ENCODE measurements at places on chromosomes 3 and 15.

- DNase-seq = peak; percentile 3
Measured at GRCh38 chr15:79474252-79474651, 42.1 kb downstream of the MINAR1 start.

- peak; percentile 87 for DNase-seq
Measured at GRCh38 chr15:39362821-39363561, 217.9 kb upstream of the THBS1 start.

GRCh38 chr15:88890495-88890894 is 4.8 kb downstream of the HAPLN3 start:
- DNase-seq = no peak

DNA sequence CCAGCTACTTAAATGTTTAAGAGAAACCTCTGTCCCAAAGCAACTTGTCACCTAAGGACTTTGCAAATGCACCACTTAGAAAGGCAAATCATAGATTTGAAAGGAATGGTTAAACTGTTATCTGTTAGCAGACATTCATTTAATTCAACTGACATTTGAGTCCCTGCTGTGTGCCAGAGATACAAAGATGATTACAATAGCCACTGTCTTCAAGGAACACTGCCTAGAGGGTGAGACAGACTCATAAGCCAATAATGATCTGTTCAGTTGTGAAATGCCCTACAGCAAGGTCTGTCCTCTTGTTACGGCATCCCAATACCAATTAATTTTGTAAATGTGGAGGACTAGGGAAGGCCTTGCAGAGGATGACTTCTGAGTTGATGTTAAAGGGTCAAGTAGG is 113.1 kb downstream of the ATG7 start:
- DNase-seq = peak; percentile 50

DNA sequence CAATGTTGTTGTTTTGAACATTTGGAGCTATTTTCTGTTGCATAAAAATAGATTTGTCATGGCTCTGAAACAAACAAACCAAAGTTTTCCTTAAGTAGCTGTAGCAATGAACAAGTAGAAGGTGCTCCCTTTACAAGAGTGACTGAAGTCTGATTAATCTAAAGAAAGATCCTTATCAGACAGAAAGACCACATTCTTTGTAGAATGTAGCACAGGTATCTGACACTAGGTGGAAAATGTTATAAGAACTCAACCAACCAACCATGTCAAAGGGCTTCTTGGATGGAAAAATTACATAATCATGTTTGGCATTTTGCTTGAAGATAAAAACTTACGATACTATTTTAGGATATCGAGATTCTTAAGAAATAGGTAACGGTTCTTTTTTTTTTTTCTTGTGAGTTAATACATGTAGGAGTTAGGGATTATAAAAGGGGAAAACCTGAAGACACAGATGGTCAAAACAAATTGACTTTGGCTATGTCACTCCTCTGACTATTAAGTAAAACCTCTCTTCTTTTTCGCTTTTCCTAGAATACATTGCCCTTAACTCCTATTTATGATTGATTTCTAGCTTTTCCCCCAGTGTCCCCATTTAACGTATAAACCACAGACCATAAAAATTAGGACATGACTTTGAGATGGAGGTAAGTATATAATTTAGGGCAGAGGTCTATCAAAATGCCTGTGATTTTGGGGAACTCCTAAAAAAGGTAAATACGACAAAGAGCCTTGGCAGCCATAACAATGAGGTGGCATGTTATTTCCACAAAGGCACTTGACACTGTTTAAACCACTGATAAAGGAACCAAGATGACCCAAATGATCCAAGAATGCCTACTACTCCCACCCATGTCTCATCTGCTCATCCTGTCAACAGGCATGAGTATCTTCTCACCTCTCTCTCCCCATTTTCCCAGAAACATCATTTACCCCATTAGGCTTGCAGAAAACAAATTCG is 72.0 kb downstream of the CCR4 start:
- no peak for DNase-seq

GRCh38 chr3:52471371-52472238 is 16.2 kb downstream of the NISCH start:
- DNase-seq = no peak

DNA sequence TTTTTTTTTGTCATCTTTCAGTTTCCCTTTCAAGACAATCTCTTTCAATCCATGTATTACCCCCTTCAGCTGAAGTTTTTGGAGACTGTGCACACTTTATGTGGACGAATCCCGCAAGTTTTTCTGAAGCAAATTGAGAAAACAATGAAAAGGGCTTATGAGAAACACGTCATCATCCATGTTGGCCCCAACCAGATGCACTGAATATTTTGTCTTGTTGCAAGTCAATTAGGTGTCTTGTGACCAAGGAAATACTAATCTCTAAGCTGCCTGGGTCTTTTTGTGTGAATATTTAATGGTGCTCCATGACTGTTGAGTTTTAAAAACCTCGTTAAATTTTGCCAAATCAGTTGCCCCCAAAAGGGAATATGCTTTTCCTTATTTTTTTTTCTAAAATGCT is 21.7 kb upstream of the PPP4R2 start:
- DNase-seq = no peak

DNA sequence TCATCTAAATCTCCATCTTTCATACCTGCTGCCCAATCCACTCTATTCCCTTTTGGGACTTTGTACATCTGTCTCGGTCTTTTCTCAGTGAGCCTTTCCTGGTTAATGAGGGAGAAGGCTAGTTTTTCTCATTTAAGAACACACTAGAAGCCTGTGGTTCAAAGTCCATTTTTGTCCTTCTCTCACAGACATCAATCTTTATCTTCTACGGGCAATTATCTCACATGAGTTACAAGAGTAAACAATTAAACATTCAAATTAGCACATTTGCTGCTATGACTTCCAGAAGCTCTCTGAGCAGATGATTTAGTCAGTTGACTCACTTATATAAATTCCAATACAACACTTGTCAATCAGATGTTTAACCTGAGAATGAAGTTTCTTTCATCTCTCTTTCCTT is 49.3 kb upstream of the KBTBD8 start:
- DNase-seq = no peak

DNA sequence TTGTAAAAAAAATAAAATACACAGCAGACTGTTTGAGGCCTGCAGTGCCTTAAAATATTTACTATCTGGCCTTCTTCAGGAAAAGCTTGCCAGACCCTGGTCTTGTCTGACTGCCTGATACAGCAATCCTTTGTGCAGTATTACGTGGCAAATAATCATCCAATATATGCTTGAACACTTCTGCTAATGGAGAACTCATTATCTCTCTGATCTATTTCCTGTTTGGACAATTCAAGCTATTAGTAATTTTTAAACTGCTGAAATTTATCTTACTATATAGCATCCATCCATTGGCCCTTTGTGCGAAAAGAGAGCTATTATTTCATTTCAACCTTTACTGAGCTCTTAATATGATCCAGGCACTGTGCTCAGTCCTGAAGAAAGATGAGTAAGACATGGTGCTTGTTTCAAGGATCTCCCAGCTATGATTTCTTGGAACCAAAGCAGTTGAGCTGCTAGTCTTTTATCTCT is 15.9 kb downstream of the ATG7 start:
- peak; percentile 67 for DNase-seq

DNA sequence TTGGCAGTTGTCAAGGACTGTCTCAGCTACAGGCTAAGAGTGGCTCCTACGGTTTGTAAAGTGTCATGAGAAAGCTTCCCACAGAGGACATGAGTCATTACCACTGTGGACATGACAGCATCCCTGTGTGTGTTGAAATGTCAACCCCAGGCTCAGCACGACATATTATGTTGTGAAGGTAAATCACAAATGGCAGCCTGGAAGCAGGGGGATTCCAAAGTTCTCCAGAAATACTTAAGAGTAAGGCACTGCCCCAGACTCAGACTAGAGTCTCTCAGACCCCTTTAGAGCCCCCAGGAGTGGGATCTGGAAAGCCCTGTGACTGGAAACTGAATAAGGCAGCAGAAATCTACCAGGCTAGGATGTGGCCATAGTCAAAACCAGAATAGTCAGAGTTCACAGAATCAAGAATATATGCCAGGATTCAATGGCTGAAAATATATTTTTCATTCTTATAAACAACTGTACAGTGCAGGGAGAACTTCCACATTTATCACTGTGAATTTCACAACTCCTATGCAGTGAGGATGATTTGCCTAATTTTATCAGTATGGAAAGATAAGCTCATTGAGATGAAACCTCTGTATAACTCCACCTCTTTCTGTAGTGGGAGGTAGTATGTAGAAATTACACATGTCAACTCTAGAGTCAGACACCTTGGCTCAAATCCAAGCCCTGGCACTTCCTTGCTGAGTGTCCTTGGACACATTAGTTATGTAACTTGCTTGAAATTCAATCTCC is 237.1 kb upstream of the CFAP20DC start:
- DNase-seq = no peak

GRCh38 chr3:155753038-155753639 is 8.3 kb upstream of the PLCH1 start:
- DNase-seq = peak; percentile 49

GRCh38 chr3:30608598-30608947 is 2.2 kb downstream of the TGFBR2 start:
- no peak for DNase-seq

- DNase-seq = no peak
Measured at GRCh38 chr15:86773736-86774135, 694.1 kb downstream of the AGBL1 start.

DNA sequence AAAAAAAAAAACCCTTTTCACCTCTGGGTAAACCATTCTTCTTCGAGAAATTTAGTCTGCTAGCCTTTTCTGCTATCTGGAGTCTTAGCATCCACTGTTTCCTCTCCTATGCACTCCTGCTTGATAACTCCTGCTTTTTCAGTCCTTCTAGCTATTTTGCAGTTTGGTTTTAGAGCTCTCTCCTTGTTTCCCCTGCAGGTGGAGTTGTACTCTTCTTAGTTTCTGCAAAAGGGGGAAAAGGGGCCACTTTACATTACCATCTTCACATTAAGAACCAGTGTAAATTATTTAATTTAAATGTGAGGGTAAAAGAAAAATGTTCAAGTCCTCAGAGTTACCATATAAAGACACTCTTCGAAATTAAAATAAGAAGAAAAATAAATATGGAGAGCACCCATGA is 23.6 kb upstream of the MYLK start:
- no peak for DNase-seq
